ENCODE measurements at places on chromosomes 1 and 21. TPM values are rescaled to one million over a fixed set of nuclear protein-coding genes. Genes with fewer than 3 reads are reported as not detected.

The CNKSR1 gene
- total RNA-seq, result not detected

The TTC39A gene
- not detected for total RNA-seq

The BATF3 gene
- total RNA-seq, result 1.3 TPM

The OR2L13 gene
- total RNA-seq, result not detected

The PWP2 gene
- 3.9 TPM for total RNA-seq

The FAM163A gene
- total RNA-seq, result not detected

The AQP10 gene
- not detected for total RNA-seq

The S100A6 gene
- total RNA-seq, result 1,309 TPM

The SLC44A5 gene
- 0.33 TPM for total RNA-seq

The RAD54L gene
- total RNA-seq, result 1.3 TPM

The FCER1G gene
- total RNA-seq, result 39.6 TPM

The FNDC5 gene
- total RNA-seq, result not detected

The DYNLT5 gene
- total RNA-seq, result not detected
